ENCODE measurements at places on chromosomes 16 and 17.
A peak's percentile ranks its signal among the peaks of the same experiment; 100 is the strongest.

DNA sequence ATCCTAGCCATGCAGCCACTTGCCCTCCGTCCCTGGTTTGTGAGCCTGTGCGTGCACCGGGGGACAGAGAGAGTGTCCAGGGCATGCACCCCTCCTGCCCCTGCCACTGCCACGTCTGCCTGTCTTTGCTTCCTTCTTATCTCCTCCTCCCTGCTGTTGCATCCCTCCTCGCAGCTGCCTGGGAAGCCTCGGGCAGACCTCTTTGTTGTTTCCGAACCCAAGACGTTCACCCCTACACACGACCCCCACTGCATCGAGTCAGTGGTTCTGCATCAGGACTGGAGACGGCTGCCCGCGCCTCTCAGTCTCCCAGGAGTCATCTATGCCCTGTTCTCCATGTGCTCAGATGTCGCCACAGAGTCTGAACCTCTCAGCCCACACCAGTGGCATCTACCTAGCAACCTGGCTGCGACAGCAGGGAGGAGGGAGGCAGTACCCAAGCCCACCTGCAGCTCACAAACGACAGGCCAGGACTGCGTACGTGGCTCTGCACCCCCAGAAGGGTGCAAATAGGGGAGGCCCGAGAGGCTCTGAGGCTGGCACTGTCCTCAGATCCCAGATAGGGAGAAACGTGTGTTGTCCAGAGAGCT, 5.2 kb downstream of the TIMP2 start:
- DNase-seq, result peak; percentile 60

DNA sequence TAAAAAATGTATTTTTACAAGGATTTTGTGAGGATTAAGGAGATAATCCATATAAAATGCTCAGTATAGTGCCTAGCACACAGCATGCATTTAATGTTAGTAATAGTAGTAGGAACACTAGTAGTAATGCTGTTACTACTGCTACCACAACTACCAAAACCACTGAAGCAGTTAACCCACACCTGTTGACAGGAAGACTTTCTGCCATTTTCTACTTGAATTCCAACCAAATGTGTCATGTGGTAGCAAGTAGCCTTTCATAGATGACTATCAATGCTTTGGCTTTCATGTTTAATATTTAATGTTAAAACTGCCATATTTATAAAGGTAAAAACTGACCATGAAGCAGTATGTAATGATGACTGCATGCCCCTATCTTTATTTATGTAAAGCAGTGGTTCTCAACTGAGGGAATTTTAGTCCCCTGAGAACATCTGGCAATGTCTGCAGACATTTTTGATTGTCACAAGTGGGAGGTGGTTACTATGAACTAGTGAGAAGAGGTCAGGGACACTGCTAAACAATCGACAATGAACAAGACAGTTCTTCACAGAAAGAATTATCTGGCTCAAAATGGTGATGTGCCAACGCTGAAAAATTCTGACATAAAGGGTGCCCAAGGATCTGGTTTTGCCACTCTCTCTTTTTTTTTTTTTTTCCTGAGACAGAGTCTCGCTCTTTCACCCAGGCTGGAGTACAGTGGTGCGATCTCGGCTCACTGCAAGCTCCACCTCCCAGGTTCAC, 89.4 kb downstream of the ITFG1 start:
- DNase-seq, result no peak

- DNase-seq, result no peak
These were observed 5.9 kb downstream of the SCARF1 start for GRCh38 chr17:1639549-1640180.

- DNase-seq, result no peak
These were observed 124.2 kb downstream of the ZFHX3 start for GRCh38 chr16:72923757-72924156.

DNA sequence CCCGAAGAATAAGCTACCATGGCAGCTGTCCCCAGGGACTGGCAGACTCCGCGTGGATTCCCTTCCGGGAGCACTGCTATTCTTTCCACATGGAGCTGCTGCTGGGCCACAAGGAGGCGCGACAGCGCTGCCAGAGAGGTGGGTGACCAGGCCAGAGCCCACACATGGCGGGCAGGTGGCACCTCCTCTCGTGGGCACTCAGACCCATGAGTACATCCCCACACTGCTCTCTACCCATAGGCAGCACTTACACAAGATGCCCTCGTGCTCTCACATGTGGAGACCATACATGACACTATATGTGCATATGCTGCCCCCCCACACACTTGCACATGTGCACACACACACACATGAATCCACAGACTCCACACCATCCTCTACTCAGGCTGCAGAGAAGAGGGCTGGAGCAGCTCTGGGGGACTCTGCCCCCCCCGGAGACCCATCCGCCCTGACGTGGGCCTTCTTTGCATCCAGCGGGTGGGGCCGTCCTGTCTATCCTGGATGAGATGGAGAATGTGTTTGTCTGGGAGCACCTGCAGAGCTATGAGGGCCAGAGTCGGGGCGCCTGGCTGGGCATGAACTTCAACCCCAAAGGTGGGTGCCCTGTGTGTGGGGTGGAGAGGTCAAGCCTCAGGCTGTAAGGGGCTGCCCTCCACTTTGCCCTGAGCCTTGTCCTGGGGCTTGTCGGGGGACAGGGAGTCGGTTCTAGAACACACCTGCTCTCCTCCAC, 62.9 kb downstream of the MRC2 start:
- no peak for DNase-seq

DNA sequence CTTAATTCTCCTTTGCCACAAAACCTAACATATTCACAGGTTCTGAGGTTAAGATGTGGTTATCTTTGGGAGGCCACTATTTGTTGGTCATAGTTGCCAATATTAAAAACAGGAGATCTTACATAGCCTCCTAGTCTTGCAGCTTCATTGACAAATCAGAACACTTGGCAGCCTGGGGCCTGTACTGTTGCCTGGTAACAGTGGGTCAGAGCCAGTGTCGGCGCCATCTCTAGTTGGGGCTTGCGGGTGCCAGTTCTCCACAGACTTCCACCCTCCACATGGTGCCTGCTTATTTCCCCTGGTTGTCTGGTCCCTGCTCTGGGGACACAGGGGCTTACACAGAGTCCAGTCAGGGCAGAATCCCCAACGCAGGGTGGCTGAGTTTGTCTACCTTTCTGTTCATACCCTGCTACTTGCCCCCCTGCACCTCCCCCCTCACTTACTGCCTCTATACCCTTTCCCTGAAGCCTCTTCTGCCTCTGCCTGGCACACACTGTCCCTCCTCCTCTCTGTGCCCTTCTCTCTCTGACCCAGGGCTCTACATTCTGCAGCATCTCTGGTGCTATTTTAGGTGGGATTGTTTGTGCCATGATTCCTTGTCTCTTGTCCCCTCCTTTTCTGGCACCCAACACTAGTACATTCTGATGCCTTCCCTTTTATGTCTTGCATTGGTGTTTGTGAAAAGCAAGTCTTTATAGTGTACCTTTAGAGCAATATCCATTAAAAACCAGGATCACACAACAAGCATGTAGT, 13.4 kb downstream of the EPN2 start:
- no peak for DNase-seq

DNA sequence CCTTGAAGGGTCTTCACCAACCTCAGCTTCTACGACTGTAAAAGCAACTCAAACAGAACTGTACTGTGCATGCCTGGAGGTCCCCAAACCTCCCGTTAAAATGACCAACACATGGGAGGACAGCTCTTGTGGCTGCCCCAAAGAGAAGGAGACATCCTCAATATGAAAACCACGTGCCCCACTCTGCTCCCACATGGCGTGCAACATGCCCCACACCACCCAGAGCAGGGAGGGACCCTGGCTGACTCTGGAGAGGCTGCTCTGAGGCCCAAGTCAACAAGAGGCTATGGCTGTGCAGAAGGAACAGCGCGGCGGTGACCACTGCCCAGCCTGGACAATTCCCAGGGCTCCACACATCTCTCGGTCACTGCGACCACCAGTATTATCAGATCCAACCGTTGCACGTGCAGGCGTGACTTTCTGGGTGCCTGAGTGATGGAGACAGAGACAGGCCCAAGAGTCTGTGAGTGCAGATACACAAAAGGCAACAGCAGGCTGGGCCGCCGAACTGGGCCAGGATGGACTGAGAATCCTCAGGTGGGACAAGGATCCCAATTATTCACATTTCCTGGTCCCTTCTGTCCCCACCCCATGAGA, 1.4 kb downstream of the PLD6 start:
- no peak for DNase-seq

DNA sequence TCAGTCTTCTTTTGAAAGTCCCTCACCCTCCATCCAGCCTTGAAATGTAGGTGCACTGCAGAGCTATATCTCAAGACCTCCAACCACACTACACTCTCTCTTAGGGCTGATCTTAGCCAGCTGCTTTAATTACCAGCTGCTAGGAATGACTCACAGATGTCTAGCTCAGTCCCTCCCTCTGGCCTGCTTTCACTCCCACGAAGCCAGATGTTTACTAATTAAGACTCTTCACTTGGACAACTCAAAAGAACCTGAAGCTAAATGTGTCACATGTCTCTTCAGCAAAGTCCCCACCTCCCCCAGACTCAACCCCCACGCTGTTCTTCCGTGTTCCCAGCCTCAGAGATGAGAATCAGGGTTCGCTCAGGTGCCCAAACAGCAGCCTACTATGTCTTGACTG, 2.6 kb downstream of the GTF3C1 start:
- peak; percentile 33 for DNase-seq

DNA sequence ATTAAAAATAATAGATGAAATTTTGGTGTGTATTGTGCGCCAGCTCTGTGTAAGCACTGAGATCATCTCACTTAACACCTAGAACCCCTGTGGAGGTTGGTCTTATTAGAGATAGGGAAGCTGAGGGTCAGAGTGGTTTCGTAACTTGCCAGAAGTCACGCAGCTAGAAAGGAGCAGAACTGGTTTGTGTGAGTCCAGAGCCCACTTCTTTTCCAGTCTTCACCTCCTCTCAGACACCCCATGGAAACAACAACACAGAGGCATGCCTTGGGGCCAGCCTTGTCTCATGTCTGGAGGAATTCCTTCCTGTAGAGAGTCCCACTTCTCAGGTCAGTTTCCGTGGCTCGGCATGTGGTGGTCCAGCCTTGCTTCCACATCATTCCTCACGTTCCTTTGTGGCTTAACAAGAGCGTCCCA, 16.5 kb downstream of the YPEL2 start:
- no peak for DNase-seq

- no peak for DNase-seq
These were observed 92.4 kb downstream of the HAPSTR1 start for GRCh38 chr16:9183682-9184353.

DNA sequence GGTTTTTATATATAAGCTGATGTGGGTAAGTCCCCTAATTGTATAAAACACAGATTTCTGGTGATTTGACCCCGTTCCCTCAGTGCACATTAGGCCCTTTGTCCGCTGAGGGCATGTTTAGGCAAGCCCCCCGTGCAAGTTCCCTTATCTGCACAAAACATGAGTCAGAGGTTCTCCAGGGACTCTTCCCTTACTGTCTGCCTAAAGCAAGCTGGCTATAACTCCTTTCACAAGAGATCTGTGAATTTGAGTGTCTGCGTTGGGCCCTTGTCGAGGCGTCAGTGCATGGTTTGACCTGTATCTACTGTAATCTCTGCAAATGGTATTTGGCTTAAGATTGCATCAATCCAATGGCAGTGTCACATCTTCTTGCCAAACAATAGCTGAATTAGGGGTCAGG, 712.8 kb downstream of the CDH8 start:
- DNase-seq, result no peak

Measured in common myeloid progenitor, CD34-positive (primary cell).